Stimulated activated CD8-positive, alpha-beta memory T cell treated with anti-CD3 and anti-CD28 coated beads, Interleukin-7, amount 100 ng/mL, for 4 hours (primary cell): ENCODE measurements at places on chromosomes 1 and 21.
A peak's percentile ranks its signal among the peaks of the same experiment; 100 is the strongest.

GRCh38 chr1:230622151-230622550 lies 20.1 kb upstream of the COG2 start:
- DNase-seq, result no peak

- DNase-seq, result no peak
Observed at GRCh38 chr1:8032366-8032910, 6.3 kb upstream of the ERRFI1 start.

DNA sequence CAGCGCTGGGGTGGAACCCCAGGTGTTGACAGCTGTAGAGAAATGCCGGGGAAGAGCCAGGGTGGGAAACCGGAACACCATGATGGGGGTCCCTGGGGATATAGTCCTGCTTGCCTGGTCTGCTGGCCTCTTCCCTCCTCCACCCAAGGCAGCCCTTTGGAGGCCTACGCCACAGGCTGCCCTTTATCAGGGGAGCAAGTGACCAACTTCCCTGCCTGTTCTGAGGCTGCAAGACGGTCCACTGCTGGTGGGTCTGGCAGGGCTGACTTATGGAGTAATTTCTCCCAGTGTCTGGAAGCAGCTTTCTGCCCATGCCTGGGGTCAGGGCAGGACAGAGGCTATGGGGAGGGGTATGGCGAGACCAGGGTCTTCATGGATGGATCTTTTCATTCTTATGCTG lies 50.8 kb upstream of the EDN2 start:
- DNase-seq, result no peak

DNA sequence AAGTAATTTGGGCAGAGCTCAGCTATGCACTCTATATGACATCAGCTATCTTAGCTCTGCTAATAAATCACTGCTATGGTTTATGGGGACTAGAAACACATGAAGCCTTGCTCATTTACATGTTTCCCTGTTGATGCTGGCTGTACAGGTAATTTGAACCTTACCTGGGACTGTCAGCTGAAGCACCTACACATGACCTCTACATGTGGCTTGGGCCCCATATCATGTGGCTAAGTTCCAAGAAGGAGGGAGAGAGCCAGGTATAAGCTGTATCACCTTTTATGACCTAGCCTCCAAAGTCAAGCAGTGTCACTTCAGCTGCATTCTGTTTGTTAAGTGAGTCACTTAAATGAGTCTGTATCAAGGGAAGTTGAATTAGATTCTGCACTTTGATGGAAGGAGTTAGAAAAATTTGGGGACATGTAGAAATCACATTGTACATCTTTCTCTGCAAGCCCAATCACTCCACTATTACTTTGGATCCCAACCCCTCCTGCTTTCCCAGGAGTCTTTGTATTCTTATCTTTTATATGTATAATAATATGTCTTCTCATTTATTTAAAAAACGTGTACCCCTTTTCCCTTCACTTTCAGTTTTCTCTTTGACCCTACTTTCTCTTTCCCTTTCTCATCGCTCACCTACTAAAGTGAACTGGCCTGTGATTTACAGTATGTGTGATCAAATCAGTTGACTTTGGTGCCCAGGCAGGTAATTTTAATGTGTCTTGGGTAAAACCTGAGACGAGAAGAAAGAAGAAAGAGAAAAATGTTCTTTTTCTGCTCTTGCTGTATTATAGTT lies 53.4 kb upstream of the PRKACB start:
- DNase-seq, result no peak

- DNase-seq, result peak; percentile 56
Observed at GRCh38 chr1:37486680-37487618, 12.6 kb downstream of the ZC3H12A start.

DNA sequence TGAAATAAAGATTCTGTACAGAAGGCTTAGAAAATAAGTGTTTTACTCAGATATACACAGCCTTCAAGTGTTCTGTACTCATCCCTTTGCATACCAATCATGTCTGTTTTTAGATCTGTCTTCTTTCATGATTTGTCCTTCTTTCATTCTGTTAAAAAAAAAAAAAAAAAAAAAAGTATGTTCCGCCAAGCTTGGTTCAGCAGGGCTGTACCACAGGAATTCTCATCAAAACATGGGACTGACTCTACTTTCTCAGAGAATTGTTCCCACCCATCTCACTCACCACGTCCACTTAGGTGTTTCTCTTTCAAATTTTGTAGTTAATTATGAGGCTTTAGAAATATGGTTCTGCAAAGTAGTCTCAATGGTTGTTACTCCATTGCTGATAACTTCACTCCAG lies 119.0 kb downstream of the AK5 start:
- no peak for DNase-seq

DNA sequence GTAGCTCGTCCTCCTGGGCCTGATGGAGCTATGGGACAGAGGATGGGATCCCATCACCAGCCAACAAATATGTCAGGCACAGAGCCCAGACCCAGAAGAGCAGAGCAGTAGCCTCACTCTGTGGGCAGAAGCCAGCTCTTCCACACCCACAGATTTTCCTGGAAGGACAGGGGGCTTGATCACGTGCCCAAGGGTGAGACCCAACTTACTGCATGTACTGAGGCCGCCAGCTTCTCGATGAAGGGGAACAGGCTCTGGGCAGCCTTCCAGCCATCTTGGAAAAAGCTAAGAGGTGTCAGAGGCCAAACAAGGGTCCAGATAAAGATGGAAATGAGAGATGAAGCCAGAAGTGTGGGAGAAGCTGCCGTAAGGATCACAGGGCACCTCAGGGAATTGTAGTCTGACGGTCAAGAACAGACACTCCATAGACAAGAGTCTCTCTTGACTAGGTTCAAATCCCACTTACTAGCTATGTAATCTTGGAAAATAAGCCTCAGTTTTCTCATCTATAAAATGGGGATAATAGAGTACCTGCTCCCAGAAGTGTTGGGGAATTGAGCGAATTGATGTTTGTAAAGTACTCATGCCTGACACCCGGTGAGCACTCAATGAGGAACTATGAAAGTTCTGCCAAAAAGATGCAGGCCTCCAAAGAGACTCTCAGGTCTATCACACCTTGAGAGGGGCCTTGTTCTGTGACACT lies 17.0 kb upstream of the TCEA3 start:
- no peak for DNase-seq

- no peak for DNase-seq
Observed at GRCh38 chr1:59597420-59598119, 217.2 kb upstream of the HOOK1 start.

- DNase-seq, result no peak
Observed at GRCh38 chr1:42002220-42002619, 83.5 kb upstream of the HIVEP3 start.

GRCh38 chr1:220999872-221000863 lies 120.9 kb downstream of the HLX start:
- DNase-seq, result no peak

GRCh38 chr1:30607723-30608122 lies 115.7 kb downstream of the MATN1 start:
- no peak for DNase-seq

GRCh38 chr1:34073028-34073695 lies 91.9 kb downstream of the CSMD2 start:
- DNase-seq, result no peak

DNA sequence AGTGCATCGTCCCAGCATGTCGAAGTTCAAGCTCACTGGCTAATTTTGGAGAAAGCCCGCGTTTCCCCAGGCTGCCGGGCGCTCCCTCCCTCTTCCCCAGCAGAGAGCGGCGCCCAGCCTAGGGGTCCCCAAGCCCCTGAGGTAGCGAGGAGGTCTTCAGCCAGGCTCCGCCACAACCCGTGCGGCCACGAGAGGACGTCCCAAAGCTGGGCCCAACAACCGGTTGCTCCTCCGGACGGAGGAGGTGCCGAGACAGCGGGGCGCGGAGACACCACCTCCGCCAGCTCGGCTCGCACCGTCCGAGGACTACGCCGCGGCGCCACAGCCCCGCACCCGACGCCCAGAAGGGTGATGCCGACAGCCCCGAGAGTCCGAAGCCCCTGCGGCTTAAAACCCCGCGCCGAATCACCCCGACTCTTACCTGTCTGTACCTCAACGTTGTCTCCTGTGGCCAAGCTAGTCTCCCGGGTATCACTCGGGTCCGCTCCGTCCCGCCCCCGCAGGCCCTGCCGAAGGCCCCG lies at the start of gene DENND2C:
Gene DENND2C (minus strand): TSS at position 488 of the 521 bp plus-strand sequence. CDS start 44,065 bp downstream, outside the sequence.
- no peak for DNase-seq

GRCh38 chr21:45109831-45110492 lies 35.6 kb downstream of the ADARB1 start:
- DNase-seq, result no peak

GRCh38 chr1:242187171-242187570 lies 188.3 kb upstream of the MAP1LC3C start:
- no peak for DNase-seq

GRCh38 chr1:153752571-153753195 lies 22.5 kb upstream of the SLC27A3 start:
- DNase-seq, result no peak

GRCh38 chr1:14784790-14785773 lies 186.6 kb downstream of the KAZN start:
- DNase-seq, result no peak

DNA sequence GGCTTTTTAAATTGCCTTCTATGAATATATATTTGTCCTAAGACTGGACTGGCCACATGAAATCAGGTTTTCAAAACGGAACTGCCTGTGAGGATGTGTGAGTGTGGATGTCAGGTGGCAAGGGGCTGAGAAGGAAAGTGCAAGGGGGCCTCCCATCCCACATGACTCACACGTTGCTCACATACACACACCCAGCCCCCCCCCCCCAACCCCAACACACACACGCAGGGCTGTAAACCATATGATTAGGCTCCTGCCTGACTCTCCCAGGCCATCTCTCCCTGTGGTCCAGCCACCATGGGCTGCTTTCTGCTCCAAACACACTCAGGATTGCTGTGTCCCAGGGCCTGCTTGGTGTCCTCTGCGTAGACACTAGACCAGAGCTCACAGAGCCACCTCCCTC lies 22.4 kb downstream of the DEGS1 start:
- peak; percentile 33 for DNase-seq

- no peak for DNase-seq
Observed at GRCh38 chr21:39196310-39196709, 13.1 kb upstream of the PSMG1 start.

GRCh38 chr1:232568906-232569553 lies 60.9 kb downstream of the SIPA1L2 start:
- no peak for DNase-seq

DNA sequence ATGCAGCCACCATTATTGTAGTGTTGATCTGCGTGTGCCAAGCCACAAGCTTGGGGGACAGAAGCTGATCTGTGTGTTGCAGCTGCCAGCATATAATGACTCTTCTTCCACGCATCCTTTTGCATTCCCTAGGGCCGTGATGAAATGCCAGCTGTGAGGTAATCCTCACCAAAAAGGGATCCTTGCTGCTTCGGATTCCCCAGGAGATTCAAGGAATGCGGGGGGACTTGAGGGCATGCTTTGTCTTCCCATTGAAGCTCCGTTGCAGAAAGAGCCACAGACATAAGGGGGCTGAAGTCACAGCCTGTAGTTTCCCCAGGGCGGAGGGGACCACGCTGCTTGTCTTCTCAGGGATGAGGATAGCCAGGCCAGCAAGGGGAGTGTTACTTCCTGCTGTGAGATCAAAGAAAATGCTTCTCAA lies 281.6 kb upstream of the FMN2 start:
- DNase-seq, result no peak

DNA sequence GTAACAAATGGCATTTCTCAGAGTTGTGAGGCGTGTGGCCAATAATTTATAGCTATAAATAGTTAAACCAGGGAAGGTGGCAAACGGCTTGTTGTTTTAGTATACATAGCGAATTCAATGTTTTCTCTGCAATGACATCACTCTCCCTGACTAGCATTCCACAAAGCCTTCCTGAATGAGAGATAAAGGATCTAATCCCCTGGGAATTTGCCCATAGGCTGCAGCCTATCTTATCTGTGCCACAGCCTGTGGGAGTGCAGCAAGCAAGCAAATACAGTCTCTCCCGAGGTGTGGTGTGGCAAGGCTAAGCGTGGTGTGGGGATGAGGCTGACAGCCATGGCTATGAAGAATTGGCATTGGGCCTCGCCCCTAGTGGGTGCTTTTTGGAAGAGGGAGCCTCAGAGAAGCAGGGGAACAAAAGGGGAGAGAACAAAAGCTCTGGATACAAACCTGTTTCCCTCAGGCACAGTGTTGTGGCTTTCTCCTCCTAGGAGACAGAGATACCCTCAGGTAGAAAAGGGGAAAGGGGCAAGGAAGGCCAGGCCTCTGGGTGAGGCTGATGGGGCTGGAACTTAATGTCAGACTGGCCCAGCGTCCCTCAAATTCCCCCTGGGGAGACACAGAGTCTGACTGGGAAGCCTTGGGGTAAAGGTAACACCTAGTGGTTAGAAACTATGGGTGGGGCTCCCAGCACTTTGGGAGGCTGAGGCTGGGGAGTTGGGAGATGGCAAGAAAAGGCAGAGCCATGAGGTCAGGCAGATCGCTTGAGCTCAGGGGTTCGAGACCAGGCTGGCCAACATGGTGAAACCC lies 8.9 kb downstream of the TAGLN2 start:
- no peak for DNase-seq

DNA sequence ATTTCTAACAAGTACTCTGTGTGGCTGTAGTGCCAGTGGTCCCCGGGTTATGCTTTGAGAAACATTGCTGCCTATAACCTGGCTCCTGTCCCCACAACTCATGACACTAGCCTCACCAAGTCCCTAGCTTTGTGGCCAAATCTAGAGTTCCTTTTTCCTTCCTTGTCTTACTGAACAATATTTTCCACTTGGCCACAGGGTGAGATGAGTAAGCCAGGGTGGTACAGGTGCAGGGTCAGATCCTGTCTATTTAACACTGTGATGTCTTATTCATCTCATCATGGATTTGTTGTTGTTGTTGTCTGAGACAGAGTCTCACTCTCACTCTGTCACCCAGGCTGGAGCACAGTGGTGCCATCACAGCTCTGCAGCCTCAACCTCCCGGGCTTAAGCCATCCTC lies 18.6 kb downstream of the ARMH1 start:
- DNase-seq, result no peak

DNA sequence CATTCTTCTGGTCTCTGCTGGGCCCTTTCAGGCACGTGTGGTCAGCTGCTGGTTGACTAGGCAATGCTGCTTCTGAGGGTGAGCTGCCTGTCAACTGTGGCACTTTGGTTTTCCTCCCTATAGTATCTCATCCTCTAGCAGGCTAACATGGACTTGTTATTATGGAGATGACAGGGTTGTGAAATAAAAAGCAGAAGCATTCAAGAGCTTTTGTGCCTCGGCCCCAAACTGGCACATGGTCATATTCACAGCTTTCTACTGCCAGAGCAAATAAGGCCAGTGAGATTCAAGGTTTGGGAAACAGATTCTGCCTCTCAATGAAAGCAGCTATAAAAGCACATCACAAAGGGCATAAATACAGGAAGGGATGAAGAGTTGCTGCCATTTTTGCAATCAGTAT lies 1.6 kb upstream of the ZNF124 start:
- no peak for DNase-seq

DNA sequence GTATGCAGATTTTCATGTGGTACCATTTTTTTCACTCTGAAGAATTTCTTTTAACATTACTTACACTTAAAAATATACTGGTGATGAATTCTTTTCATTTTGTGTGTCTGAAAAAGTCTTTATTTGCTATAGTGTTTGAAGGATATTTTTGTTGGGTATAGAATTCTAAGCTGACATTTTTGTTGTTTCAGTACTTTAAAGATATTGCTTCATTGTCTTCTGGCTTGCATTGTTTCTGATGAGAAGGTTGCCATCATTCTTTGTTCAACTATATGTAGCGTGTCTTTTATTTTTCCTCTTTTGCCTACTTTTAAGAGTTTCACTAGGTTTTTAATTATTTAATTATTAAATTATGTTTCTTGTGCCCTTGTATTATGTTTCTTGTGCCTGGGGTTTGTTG lies 8.0 kb downstream of the HS2ST1 start:
- DNase-seq, result no peak
